ENCODE measurements at places on chromosomes 1 and 21.

GRCh38 chr1:248873993-248874533, 15.2 kb upstream of the ZNF692 start:
- DNase-seq = peak; percentile 75

DNA sequence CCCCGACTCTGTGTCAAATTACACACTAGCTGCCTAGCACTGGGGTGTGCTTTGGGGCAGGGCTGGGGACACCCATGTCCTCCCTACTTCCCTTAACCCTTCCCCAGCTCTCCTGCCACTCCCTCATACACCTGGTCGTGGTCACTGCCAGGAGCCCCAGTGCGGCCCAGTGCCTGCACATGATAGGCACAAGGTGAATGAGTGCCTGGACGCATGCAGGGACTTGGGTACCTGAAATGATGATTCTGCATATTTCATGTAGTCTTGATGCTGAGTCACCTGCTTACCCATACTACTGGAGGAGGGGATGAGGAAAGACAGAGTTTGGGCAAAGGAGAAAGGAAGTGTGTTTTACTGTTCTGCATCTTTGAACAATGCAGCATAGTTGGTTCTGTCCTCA, 1.5 kb upstream of the VANGL2 start:
- no peak for DNase-seq

- no peak for DNase-seq
Observed at GRCh38 chr1:228391411-228392020, 15.1 kb downstream of the TRIM11 start.

DNA sequence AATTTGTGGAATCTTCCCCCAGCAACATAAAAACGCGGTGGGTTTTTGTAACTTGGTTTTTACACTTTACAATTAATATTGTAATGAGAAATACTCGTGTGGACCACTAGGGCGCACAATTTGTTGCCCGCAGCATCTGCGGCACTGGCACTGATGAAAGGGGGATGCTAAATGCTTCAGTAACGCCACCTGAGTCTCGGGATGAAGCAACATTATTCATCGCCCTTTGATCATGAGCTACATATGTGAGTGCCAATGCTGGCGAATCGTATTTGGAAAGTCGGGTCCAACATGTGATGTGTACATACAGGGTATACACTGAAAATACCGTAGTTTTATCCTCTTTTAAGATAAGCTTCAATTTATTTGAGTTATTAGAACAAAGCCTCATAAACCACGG, 34.2 kb upstream of the COX20 start:
- peak; percentile 27 for DNase-seq

DNA sequence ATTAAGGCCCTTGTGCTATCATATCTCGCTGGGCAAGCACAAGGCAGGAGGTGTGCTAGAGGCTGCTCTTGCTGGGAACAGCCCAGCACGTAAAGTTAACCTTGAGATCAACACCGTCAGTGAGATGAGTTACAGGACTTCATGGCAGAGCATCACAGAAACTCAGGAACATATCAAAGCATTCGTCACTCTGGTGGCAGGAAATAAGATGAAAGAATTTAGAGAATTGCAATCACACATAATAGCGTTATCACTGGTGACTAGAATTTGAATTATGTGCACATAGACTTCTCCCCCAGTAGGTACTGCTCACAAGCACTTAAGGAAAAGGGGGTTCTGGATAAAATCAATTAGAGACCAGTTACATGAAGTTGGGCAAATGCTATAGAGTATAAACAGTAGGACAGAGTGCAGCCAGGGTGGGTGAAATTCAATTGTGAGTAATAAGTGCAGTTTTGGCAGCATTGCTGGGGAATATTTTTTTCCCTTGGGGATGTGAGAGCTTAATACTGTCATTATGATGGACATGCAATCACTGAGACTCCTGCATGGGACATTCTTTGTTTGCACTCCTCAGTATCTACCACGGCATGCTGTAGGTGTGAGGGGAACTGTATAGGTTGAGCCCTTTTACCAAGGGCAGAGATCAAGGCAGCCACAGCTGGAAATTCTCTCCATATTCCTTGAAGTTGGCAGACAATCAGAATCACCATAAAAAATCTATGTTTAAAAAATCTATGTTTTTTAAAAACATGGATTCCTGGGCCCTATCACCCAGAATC, 44.2 kb upstream of the ARHGAP29 start:
- no peak for DNase-seq

- no peak for DNase-seq
Observed at GRCh38 chr1:221200464-221200863, 321.2 kb downstream of the HLX start.

GRCh38 chr1:30452925-30453324, 270.5 kb downstream of the MATN1 start:
- no peak for DNase-seq
